Kasumi-1 (cell line): ENCODE measurements at places on chromosomes 2 and 18.

GRCh38 chr2:173874003-173874893, 90.9 kb downstream of the SP3 start:
- DNase-seq, result peak; percentile 54

DNA sequence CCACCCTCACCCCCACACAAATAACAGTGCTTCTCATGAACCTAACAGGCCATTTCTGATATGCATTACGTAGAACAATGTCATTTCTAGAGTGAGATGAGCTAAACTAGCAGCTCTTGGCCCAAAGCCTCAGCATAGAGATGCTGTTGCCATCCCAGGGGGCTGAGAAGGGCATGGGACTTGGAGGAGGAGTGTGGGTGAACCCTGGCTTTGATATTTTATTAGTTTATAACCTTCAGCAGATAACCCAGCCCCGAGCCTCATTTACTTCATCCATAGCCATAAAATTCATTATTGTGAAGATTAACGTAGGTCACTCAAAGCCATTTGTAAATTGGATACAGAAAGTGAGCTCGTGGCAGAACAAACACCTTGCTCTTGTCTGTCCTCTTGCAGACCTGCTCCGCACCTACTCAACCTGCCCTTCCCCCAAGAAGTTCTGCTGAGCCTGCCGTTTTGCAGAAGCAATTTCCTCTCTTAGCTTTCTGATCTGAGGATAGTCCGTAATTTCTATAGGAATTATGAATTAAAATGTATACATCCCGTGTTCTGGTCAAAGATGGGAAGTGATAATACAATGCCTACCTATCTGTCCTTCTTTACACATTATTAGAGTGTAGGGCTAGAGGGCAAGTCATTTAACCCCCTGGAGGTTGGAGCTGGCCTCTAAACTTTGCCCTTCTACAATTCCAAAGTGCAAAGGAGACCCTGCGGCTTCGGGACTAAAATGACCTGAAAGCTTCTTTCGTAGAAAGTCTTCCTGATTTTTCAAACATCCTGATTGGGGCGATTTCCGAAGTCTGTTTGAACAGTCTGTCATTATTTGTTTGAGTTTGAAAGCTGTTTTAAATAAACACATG, 187.4 kb downstream of the BCL2 start:
- DNase-seq, result no peak

DNA sequence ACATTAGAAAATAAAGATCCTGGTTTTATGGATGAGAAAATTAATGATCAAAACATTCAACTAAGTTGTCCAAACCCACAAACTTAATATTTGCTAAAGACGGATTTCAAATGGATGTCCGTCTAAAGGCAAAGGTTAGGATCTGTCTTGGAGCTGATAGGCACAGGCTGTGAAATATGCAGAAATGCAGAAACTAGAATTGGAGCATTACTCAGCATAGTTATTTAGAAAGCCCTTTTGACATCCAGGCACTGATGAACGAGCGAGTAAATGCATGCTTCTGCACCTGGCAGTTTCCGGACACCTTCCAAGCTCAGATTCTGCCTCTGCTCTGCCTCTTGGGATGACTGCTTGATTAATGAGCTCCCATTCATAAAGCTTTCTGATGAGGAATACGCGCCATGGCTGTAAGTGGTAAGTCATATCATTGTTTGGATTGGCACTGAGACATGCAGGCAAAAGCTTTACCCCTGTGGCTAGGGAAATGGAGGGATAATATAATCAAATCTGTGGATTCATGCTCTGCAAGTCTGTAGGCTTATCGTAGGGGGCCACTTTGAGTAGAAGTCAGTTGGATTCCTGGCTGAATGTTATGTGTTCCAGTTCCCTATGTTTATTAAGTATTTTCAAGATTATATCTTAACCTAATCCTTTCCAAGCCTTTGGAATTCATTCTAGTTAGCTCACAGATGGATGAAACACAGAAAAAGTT, 2176.3 kb upstream of the CELF4 start:
- DNase-seq, result no peak

GRCh38 chr2:70932631-70933230, 3.0 kb upstream of the ATP6V1B1 start:
- no peak for DNase-seq

- DNase-seq, result no peak
Measured at GRCh38 chr2:19797243-19797810, 104.5 kb downstream of the TTC32 start.
